Activated T-helper 1 cell treated with Interleukin-2 at 50 U/mL for 16 hours (primary cell): ENCODE measurements at places on chromosomes 7 and 10.
A peak's percentile ranks its signal among the peaks of the same experiment; 100 is the strongest.

DNA sequence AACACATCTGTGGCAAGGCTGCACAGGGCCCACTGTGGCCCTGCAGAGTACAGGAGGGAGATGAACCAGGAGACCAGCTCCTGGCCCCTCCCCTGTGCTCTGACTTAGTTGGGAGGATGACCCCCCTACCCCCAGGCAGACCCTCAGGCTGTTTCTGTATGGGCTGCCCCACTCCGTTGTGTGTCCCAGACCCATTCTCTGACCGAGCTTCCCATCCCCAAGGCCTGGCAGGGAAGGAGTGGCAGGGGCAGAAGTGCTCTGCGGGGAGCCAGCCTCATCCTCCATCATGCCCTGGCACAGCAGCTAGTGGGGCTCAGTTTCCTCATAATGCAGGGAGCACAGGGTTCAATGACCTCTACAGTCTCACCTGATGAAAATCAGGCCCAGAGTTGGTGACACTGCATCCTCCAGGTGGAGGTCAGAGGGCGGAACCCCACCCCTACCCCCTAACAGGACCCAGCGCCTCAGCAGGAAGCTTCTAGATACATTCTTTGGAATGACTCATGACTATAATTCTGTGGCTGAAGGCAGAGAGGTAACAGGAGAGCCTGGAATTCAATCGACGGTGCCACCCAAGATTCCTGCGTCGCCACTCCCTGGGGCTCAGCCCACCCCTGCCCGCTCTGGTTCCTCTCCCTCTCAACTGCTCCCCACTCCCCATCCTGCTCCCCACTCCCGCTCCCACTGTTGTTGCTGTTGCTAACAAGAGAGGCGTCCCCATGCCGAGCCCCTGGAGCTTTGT is 18.2 kb downstream of the PODXL start:
- no peak for DNase-seq

GRCh38 chr10:131900350-131901152 is at the start of gene PPP2R2D:
TSS of gene PPP2R2D (plus strand) at chr10:131901008. CDS start at chr10:131901149, 141 bp downstream.
- peak; percentile 93 for DNase-seq

DNA sequence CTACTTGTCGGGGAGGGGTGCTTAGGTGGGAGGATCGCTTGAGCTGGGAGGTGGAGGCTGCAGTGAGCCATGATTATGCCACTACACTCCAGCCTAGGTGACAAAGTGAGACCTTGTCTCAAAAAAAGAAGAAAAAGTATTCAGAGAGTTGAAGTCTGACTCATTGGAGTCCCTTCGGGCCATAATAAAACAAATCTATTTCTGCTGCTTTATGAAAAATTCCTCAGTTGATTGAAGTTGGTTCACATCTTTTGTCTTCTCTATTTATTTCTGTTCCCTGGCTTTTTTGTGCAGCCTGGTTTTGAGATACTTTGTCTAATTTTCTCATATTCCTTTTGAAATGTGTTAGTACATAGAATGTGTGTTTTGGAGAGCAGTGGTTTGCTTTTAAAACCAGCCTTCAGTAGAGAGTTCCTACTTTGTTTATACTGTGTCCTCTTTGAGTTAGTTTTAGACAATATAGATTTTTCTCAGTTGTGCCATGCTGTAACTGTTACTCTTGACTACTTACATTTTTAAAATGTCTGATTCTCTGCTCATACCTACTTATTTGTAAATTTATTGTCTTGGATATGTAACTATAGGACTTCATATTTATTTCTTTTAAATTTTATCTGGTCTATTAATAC is 36.7 kb downstream of the LUC7L2 start:
- DNase-seq, result no peak

GRCh38 chr10:111820471-111820870 is 363.1 kb downstream of the GPAM start:
- DNase-seq, result no peak

DNA sequence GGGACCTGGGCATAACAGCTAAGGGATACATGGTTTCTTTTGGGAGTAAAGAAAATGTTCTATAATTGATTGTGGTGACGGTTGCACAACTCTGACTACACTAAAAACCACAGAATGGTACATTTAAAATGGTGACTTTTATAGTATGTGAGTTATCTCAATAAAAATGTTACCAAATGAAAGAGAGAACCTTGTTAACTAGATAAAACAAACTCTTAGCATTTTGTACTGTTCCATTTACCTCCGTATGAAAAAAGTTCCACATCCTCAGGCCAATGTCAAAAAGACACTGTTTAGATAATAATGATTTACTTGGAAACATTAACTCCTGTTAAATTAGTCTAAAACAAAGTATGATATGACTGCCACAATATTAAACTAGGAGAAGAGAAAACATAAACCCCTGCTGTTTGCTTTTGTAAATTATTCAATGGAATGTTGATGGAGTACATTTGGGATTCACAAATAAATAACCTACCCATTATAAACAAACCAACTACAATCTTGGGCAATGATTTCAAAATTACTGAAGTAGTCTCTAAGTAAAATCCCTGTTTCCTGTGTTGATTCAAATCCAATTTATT is 60.7 kb downstream of the SMURF1 start:
- DNase-seq, result no peak

DNA sequence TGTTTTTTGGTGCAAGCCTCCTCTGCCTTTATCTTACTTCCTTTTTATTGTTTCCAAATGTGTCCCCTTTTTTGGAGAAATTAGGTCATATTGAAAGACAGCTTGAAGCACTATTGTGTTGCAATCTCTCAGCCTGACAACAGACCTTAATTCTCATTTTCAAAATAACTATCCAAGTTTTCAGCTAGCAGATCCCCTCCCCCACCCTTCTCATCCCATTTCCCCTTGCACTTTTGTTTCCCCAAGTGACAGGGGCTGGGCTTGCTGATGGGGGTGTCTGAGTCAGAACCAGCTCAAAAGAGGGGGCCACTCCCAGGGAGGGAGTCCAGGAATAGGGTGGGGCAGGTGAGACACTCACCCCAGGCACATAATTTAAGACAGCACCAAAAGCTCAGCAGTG is 75.3 kb downstream of the MKI67 start:
- no peak for DNase-seq
